ENCODE measurements at places on chromosomes 4 and X.

DNA sequence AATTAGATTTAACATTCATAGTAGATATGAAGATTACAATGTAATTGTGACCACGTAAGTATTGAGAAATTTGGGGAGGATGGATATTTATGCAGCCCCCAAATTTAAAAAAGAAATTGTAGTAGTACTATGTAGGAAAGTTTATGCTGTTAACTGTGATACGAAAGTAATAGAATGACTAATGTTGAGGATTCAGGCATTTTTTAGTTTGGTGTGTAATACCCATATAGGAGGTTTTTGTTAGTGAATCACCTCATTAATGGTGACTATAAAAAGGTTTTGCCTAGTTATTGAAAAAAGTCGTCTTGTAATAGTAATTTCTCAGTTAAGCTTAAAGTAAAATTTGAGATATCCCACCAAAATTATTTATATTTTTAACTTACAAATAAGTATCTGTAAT lies 67.2 kb downstream of the SMARCAD1 start:
- no peak for DNase-seq

DNA sequence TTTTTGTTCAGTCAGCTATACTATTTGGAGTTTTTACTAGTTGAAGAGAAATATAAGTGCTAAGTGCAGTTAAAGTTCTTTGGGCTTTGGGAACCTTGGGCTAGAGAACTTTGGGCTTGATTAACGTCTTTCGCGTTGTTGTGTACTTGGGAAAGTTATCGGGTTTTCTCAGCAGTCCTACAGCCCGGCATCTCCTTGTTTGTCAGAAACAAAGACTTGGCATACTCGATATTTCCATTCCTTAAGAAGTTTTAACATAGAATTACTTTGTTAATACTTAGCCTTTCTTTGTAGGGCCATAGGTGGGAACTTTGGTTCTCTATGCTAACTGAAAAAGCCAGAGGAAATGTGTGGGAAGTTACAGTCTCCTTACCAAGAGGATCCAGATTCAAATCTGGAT lies 28.7 kb downstream of the RAPGEF2 start:
- no peak for DNase-seq

DNA sequence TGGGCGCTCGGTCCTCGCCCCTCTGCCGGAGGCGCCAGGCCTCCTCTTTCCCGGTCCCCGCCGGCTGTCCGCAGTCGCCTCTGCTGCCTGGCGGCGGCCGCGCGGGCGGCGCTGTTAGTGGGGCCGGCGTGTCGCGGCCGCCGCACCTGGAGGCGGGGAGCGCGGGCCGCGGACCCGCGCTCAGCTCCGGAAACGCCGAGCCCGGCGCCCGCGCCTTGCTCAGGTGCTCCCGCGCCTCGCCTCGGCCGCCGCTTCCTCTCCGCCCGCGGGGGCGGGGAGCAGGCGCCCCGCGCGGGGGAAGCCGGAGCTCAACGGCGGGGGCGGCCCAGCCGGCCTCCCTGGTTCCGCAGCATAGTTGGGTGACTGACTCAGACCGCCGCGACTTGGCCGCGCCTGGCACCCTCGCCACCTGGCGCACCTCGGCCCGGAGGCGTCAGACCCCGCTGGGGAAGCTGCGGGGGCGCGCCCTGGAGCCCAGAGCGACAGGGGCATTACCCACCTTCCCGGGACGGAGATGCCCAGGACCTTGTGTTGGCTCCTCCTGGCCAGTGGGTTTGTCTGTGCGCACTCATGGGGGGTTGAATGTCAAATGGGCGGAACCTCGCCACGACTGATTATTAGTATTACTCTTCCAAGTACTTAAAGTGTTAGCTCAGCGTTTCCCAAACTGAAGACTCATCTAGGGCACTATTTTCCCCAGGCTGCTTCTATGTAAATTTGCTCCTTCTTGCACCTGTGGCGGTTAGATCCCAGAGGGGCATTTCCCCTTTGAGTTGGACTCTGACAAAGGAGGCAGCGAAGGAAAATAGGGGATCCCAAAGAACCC lies at the start of gene ARAP2:
Gene ARAP2 (minus strand): TSS at position 258 of the 826 bp plus-strand sequence. CDS start 15,028 bp downstream, outside the sequence.
- peak; percentile 69 for DNase-seq

DNA sequence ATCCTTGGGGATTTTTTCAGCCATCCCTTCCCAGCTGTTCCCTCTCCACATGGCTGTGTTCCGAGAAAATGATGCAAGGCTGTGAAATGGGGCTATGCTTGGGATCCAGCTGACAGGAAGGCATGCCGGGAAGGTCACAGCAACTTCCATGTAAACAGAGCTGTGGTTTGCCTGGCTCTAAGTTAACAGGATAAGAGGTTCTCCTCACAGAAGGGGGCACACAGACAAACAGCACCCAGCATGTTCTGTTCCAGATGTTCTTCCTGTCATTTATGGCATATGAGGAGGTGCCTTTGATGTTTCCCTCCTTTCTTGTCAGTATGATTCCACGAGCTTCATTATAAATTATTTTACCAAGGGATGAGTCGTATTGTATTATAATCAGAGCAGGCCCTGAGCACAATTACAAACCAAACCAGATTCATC lies 220.7 kb downstream of the ANTXR2 start:
- no peak for DNase-seq

- no peak for DNase-seq
Measured at GRCh38 chrX:45689971-45690370, 489.3 kb upstream of the DIPK2B start.

GRCh38 chrX:8413279-8413678 lies 51.4 kb upstream of the VCX3B start:
- no peak for DNase-seq

GRCh38 chr4:25861280-25861950 lies 1.4 kb downstream of the SEL1L3 start:
- no peak for DNase-seq

- DNase-seq = no peak
Measured at GRCh38 chr4:110059556-110060191, 138.7 kb downstream of the ELOVL6 start.

GRCh38 chr4:32564626-32565025 lies 1844.5 kb downstream of the PCDH7 start:
- DNase-seq = no peak

GRCh38 chr4:110787109-110787508 lies 164.2 kb upstream of the PITX2 start:
- DNase-seq = no peak

GRCh38 chr4:151218343-151218742 lies 58.6 kb upstream of the PRSS48 start:
- no peak for DNase-seq

DNA sequence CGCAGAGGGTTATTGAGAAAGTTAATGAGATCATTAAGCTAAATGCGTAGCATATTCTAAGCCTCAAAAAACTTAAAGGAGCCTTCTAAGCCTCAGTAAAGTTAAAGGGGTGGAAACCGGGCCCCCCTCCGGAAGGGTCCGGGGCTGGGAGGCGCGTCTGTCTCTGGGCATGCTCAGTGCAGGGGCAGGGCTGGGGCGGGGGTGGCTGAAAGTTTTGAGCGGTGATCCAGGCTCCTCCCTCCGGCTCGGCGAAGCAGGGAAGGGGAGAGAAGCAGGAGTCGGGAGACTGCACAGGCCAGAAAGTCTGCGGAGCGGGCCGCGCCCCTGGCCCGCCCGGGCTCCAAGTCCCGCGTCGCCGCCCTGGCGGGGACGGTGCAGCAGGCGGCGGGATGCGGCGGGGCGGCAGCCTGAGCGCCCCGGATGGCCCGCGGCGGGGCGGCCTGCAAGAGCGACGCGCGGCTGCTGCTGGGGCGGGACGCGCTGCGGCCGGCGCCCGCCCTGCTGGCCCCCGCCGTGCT lies at the start of gene EVC:
Gene EVC (plus strand): TSS at position 241 of the 518 bp plus-strand sequence. CDS start 180 bp downstream, at position 421.
- DNase-seq = no peak

GRCh38 chrX:39602195-39602594 lies 495.6 kb downstream of the BCOR start:
- DNase-seq = no peak

GRCh38 chr4:136562834-136563233 lies 969.5 kb downstream of the PCDH18 start:
- DNase-seq = no peak

GRCh38 chr4:18033111-18034085 lies 11.8 kb upstream of the LCORL start:
- DNase-seq = no peak

- DNase-seq = no peak
Measured at GRCh38 chr4:18735740-18736268, 714.2 kb upstream of the LCORL start.

GRCh38 chr4:119100655-119101054 lies 35.0 kb upstream of the MYOZ2 start:
- DNase-seq = no peak

DNA sequence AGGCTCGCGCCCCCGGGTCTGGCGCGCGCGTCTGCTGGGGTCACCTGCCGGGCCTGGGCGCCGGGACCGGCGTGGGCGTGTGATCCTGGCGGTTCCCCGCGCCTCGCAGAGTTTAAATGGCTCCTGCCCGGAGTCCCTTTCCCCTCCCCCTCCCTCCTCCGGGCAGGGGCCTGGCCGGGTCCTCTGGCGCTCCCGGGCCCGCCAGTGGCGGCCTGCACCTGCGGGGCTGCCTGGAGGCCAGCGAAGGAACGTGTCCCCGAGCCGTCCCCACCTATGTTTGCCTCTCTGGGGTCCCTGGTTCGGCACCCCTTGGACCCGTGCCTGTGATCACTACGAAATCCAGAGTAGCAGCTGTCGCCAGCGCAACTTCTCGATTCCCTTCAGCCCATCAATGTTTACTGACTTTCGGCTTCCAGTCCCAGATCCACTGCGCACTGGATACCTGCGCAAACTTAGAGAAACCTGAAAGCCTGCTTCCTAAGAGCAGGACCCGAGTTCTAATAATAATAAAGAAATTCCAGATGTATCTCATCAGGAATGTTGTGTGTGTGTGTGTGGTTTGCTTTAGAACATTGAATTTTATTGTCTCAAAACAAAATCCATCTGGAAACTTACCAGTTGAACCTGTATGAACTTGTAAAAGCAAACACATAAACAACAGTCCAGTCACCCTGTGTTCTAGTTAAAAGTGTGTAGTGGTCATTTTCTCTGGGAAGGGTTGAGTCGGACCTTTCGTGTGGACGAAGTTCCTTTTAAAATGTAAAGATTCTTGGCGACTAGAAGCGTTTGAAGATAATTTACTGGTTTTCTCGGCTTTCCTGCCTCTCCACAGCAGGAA lies 788 bp downstream of the SHROOM2 start:
- DNase-seq = no peak

DNA sequence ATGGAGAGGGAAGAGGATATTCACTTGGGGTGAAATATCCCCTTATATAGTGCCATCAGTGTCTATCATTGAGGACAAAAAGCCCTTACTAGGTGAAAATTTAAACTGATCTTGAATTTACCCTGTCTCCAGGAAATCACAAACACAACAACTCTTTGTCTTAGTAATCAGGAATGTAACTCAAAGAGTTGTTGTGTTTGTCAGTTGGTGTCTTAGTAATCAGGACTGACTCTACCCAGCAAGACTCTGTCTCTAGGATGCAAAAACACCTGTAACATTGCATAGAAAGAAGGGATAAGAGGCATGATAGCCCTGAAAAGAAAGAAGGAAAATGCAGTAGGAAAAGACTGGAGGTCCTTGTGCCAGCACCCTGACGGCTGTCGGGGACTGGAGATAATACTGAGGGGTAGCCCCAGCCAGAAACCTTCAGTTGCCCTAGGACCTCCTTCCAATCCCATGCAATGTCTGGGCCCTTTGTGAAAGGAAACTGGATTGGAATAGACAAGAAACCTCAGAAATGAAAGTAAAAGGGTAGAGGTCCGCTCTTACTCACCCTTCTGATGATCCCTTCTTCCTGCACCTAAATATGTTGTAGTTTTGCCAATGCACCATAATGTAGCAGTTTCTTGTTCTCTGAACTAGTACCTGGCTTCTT lies 45.3 kb downstream of the HMGB2 start:
- DNase-seq = no peak

DNA sequence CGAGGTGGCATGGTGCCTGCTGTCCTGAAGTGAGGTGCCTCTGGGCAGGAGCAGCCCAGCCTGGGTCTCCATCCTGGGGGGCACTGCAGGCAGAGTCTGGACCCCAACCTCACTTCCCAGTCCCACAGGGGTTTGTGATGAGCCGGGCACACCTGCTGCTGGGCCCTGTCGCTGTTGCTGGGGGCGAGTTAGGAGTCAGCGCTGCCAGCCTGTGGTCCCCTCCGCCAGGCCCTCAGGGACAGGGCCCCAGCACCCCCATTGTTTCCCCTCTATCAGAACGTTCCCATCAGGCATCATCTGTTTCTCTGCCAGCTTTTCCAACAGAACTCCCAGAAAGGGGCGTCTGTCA lies 23.4 kb downstream of the WFS1 start:
- no peak for DNase-seq

GRCh38 chrX:53621418-53621986 lies 65.0 kb downstream of the HUWE1 start:
- DNase-seq = no peak

- no peak for DNase-seq
Measured at GRCh38 chr4:127555106-127555505, 77.7 kb upstream of the INTU start.

GRCh38 chrX:85052636-85053343 lies 49.1 kb downstream of the APOOL start:
- no peak for DNase-seq

DNA sequence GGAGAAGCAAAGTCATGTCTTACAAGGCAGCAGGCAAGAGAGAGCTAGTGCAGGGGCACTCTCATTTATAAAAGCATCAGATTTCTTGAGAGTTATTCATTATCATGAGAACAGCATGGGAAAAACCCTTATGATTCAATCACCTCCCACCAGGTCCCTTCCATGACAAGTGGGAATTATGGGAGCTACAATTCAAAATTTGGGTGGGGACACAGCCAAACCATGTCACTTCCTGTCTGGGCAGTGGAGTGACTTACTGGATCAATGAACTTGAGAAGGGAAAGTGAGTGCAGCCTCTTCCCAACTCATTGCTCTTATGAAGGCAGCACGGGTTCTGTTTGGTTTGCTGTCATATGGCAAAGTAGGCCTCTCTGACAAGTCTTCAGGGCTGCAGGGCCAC lies 261.8 kb upstream of the TAPT1 start:
- DNase-seq = no peak

GRCh38 chr4:134327274-134328122 lies 125.9 kb upstream of the PABPC4L start:
- DNase-seq = no peak

GRCh38 chr4:140839888-140840790 lies 84.0 kb upstream of the TBC1D9 start:
- no peak for DNase-seq

DNA sequence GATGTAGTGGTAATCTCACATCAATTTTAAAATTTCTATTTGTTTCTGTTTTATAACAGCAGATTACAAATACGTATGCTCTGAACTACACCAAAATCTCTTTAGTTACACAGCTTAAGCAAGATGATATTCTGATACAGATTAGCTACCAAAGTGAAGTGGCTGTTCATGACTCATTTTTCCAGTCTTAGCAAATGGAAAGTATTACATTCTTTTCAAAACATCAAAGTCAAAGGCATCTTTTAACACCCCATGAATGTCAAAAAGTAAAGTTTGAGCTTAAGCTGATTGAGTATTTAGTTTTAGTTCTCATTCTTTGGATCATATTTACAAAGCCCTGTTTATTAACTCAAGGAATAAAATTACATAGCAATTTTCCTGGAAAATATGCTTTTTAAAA lies 6.6 kb upstream of the HPGDS start:
- DNase-seq = no peak

GRCh38 chr4:39484582-39485272 lies 25.9 kb downstream of the LIAS start:
- no peak for DNase-seq

- peak; percentile 16 for DNase-seq
Measured at GRCh38 chrX:154123241-154124219, 20.5 kb upstream of the OPN1LW start.

- no peak for DNase-seq
Measured at GRCh38 chrX:69232945-69233344, 67.7 kb upstream of the PJA1 start.
